ENCODE measurements at places on chromosomes 1 and 21. TPM values are rescaled to one million over a fixed set of nuclear protein-coding genes. Genes with fewer than 3 reads are reported as not detected.

The PRRX1 gene
- total RNA-seq: 1.3 TPM

The UBASH3A gene
- not detected for total RNA-seq

The NPHS2 gene
- total RNA-seq: not detected

The PLXNA2 gene
- 91.6 TPM for total RNA-seq

The CAPN8 gene
- not detected for total RNA-seq

The ELAPOR1 gene
- total RNA-seq: 0.21 TPM

The INKA2 gene
- total RNA-seq: 6.0 TPM

The SPOCD1 gene
- 74.8 TPM for total RNA-seq

The NFASC gene
- total RNA-seq: not detected

All from pulmonary artery endothelial cell (primary cell).